ENCODE measurements at places on chromosomes 5 and 9.

DNA sequence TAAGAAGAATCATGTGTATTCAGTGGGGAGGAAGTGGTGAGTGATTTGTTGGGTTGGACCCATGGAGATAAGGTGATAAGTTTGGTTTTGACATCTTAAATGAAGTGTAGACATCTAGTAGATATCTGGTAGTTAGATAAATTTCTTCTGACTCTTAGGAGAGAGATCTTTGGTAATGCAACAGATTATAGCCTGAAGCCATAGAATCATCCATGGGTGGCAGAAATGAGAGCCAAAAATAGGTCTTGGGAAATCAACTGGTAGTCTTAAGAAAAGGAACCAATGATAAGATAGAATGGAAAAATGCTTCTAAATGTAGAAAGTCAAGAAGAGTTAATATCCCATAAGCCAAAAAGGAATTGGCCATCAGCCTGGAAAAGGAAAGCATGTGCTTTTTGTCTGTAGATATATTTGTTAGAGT, 532.7 kb upstream of the GRAMD2B start:
- no peak for DNase-seq

DNA sequence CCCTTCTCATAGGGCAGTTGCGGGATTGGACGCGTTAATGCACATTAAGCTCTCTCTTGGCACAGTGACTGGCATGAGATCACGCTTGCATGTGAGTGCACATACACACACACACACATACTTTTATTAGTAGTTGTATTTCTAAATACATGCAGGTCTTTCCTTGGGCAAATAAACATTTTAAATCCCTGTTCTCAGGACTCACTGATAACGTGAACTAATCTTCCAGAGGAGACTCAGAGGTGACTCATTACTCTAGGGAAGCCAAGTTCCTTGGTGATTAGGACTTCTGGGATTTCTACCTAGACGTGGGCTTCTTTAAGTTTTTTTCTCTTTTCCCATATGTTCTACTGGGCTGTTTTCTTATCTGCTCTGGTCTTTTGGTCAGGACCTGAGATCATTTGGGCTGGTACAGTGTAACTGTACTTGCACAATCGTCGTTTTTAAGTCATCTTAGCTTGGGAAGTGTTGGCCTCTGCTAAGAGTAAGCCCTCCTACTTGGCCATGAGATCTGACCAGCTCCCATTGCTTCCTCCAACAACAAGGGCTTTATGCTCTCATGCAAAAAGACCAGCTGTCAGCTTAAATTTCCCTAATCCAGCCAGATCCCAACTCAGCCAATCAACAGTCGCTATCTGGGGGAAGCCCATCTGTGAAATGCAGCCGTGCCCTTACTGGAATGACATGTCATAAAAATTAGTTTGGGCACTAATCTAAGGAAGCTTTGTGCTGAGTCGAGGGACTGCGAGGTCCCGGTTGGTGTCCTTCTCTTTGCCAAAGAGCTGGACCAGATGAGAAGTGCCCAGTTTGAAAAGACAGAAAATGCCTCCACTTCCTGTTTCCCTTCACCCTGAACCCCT, 176.4 kb upstream of the ANKRD55 start:
- peak; percentile 91 for DNase-seq

- DNase-seq, result peak; percentile 64
Measured at GRCh38 chr9:129282272-129282671, 104.2 kb upstream of the IER5L start.

GRCh38 chr5:110753600-110753999, 14.8 kb downstream of the SLC25A46 start:
- no peak for DNase-seq

- no peak for DNase-seq
Measured at GRCh38 chr5:128632264-128632663, 94.2 kb upstream of the FBN2 start.

GRCh38 chr9:133788819-133789717, 50.9 kb upstream of the SARDH start:
- no peak for DNase-seq

GRCh38 chr9:75780185-75780584, 110.3 kb upstream of the PCSK5 start:
- no peak for DNase-seq

- DNase-seq, result no peak
Measured at GRCh38 chr9:419571-420171, 205.0 kb downstream of the DOCK8 start.
